ENCODE measurements at places on chromosomes 5 and 9. TPM values are rescaled to one million over a fixed set of nuclear protein-coding genes. Genes with fewer than 3 reads are reported as not detected.

The TTC16 gene
- 0.30 TPM for total RNA-seq

- no peak overlapping the region for H3K4me3 ChIP-seq
- H3K4me1 ChIP-seq = no peaks in the 10 kb centered on the region
- no peak for DNase-seq
- no peak overlapping the region for H3K27ac ChIP-seq
Observed at GRCh38 chr5:68918306-68918705, 175.5 kb upstream of the SLC30A5 start.

DNA sequence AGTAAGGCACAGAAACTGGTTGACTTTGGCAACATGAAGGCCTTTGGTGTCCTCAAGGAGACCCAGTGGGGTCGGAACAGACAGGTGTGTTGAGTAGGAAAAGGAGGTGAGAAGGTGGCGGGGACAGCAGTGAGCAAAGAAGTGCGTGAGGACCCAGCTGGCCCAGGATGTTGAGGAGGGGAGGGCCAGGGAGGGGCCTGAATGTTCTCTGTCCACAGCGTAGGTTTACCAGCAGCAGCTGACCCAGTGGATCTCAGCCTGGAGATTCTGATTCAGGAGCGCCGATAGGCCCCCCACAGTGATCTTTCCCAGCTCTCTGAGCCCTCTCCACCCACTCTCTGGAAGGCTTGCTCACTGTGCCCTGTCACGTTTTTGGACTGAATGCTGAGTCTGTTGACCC is 88.5 kb downstream of the DAB2IP start:
- H3K27ac ChIP-seq = no peak overlapping the region
- no peaks in the 10 kb centered on the region for H3K36me3 ChIP-seq
- H3K27me3 ChIP-seq = peaks cover 12% of the 10 kb centered on the region
- no peak overlapping the region for H3K4me3 ChIP-seq

DNA sequence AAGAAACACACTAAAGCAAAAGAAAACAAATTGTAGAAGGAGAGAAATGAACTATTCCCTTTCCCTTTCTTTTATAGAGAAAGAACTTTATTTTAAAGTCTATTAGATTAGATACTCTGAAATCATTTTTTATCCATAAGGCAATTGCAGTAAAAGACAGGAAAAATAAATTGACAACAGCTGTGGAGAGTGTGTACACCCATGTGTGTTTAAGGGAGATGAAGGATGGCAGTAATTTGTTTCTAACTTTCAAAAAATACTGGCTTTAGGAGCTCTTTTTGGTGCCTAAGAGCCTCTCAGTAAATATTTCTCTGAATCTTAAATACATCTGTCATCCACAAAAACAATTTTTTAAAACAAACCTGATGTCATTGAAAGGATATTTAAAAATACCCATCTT is 18.3 kb upstream of the ARL14EPL start:
- H3K4me3 ChIP-seq = no peak overlapping the region
- DNase-seq = no peak
- H3K27me3 ChIP-seq = peaks cover 16% of the 10 kb centered on the region

DNA sequence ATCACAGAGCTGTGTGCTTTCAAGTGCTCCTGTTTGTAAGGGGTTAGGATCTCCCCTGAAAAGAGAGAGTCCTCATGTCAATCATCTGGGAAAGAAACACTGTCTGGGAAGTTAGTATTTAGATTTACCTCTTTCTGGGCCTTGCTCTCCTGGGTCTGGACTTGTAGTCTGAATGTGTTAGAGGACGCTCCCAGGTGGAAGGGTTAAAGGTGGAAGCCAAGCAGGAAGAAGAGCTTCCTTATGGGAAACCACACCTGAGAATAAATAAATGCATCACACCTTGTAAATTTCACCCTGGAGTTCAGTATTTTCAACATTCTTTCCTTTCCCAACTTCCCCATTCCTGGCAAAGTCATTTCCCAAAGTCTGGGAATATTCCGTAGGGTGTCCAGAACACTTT is 1.3 kb downstream of the PLGRKT start:
- H3K27ac ChIP-seq = peak overlapping the region; percentile 99
- H3K36me3 ChIP-seq = peaks cover 41% of the 10 kb centered on the region
- peak overlapping the region; percentile 85 for H3K4me3 ChIP-seq

DNA sequence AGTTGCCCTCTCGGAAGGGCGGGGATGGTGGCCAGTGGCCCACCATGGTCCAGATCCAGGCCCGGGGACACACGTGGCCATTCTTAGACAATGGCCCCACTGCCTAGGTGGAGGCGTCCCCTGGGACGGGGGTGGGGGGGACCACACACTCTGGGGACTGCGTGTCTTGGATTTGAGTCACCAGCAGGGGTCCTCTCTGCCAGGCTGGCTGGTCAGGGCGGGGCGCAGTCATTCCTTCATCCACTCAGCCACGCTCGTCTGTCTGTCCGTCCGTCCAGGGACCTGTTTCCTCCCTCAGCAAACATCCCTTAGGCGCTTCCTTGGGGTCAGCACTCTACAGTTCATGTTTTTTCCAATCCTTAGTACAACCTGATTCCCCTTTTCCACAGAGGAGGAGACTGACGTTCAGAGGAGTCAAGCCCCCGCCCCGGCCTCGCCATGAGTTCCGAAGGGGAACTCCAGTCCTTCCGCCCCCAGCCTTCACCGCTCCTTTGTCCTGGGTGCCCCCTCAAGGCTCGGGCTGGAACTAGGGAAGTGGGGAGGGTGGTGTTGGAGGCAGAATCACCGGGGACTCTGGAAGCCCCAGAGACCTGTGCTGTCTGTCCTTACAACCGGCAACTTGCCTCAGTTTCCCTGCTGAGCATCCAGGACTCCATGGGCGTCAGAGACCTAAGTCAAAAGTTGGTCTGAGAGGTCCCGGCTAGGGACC is 276.6 kb upstream of the MVB12B start:
- no peak for DNase-seq
- no peak overlapping the region for H3K27ac ChIP-seq
- no peak overlapping the region for H3K4me3 ChIP-seq
- H3K27me3 ChIP-seq = peaks cover 8% of the 10 kb centered on the region
